Body of pancreas (tissue), 4 donors: ENCODE measurements at places on chromosomes 3 and 15. TPM values are rescaled to one million over a fixed set of nuclear protein-coding genes. Genes with fewer than 3 reads are reported as not detected.

DNA sequence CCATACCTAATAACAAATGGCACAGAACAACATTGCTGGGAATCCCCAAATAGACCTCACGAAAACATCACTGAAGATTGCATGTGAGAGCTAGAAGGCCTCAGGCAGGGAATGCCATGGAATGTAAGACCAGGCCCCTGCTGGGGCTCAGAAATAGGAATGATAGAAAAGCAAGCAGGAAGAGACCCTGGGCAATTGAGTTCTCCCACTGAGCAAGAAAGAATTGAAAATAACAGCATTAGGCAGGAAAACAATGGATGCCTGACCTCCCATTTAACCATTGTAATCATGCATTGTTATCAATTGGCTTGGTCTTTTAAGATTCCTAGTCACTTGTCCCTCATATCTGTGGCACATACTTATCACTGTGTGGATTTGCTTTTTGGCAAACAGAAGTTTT lies 581.6 kb downstream of the FHIT start:
- H3K4me3 ChIP-seq, result no peak overlapping the region
- no peaks in the 10 kb centered on the region for H3K27me3 ChIP-seq
- H3K27ac ChIP-seq, result no peak overlapping the region
- DNase-seq, result no peak
- H3K4me1 ChIP-seq, result no peaks in the 10 kb centered on the region

The KBTBD13 gene
- total RNA-seq, result not detected

The TERC gene
- 79.1 TPM for total RNA-seq

DNA sequence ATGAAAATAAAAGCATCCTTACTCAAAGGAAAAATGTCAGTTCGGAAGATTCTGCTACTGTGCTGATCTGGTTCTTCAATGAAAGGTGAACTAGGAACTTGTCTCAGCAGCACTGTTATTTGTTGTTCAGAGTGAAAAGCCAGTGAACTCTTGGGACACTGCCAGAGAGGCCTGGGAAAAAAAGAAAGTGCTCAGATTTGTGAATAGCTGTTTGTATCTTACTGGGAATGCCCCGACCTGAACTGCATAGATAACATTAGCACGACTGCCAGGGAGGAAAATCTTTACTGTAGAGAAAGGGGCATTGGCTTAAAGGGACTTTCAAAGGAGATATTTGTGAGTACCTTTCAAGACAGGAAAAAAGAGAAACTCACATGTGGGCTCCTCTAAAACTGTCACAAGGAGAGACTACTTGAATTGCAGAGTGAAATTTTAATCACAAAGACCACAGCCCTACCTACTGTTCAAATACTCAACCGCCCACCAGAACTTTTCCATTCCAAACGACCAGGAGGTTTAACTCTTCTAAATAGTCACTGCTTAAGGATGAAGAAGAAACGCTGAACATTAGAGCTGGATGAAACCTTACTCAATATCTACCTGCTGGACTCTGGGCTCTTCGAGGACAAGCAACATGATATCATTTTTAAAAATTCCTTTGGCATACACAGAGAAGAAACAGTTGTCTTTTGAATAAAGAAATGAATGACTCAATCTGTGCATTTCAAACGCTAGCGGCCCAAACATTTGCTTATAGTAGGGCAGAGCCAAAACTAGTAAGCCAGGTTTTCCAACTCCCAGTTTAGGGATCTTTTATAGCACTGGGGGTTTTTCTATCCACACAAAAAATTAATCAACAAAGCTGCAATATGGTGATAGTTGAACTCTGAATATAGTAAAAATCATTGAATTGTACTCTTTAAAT lies 13.4 kb downstream of the TAMM41 start:
- H3K36me3 ChIP-seq, result no peaks in the 10 kb centered on the region
- no peaks in the 10 kb centered on the region for H3K27me3 ChIP-seq
- peaks cover 20% of the 10 kb centered on the region for H3K4me1 ChIP-seq
- peak overlapping the region; percentile 40 for H3K27ac ChIP-seq
- DNase-seq, result peak; percentile 75
- no peak overlapping the region for H3K4me3 ChIP-seq

- H3K4me3 ChIP-seq, result no peak overlapping the region
- DNase-seq, result no peak
- peaks cover 44% of the 10 kb centered on the region for H3K36me3 ChIP-seq
- H3K27me3 ChIP-seq, result no peaks in the 10 kb centered on the region
Measured at GRCh38 chr3:101853982-101854381, 4.7 kb downstream of the NFKBIZ start.

DNA sequence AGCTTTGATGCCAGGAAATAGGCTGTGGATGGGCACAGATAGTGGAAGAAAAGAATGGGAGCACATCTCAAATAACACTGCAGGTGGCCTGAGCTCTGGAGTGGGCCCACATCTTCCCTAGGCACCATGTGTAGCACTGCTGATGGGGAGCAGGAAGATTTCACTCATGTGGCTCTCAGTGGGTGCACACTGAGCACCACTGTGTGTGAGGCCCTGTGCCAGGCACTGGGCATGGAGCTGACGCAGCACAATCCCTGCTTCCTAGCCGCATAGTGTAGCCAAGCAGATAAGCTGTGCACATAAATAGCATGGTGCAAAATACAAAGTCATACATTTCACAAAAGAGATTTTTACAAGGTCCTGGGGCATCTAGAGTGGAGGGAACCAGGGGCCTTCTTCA lies 101.6 kb downstream of the MOBP start:
- no peak for DNase-seq
- no peak overlapping the region for H3K4me3 ChIP-seq

- peaks cover 11% of the 10 kb centered on the region for H3K4me1 ChIP-seq
- H3K4me3 ChIP-seq, result peak overlapping the region; percentile 83
- H3K27me3 ChIP-seq, result no peaks in the 10 kb centered on the region
- H3K36me3 ChIP-seq, result no peaks in the 10 kb centered on the region
- DNase-seq, result peak; percentile 70
Measured at GRCh38 chr3:33717616-33717865, 513 bp downstream of the CLASP2 start.

The GRAMD1C gene
- total RNA-seq, result 27.0 TPM

GRCh38 chr3:143255739-143256138 lies 136.2 kb downstream of the CHST2 start:
- no peak for DNase-seq
- no peak overlapping the region for H3K27ac ChIP-seq
- no peaks in the 10 kb centered on the region for H3K4me1 ChIP-seq
- H3K4me3 ChIP-seq, result no peak overlapping the region
- H3K36me3 ChIP-seq, result no peaks in the 10 kb centered on the region
- H3K27me3 ChIP-seq, result no peaks in the 10 kb centered on the region

- no peaks in the 10 kb centered on the region for H3K27me3 ChIP-seq
- H3K4me1 ChIP-seq, result peaks cover 1% of the 10 kb centered on the region
Measured at GRCh38 chr3:12884186-12884680, 42.9 kb upstream of the RPL32 start.

The TRIM71 gene
- not detected for total RNA-seq

- no peaks in the 10 kb centered on the region for H3K36me3 ChIP-seq
- no peak overlapping the region for H3K27ac ChIP-seq
- no peak for DNase-seq
- H3K27me3 ChIP-seq, result no peaks in the 10 kb centered on the region
- H3K4me1 ChIP-seq, result peaks cover 5% of the 10 kb centered on the region
Measured at GRCh38 chr3:33363113-33363800, 76.9 kb downstream of the UBP1 start.

- no peaks in the 10 kb centered on the region for H3K27me3 ChIP-seq
- H3K4me3 ChIP-seq, result no peak overlapping the region
- H3K27ac ChIP-seq, result no peak overlapping the region
- no peaks in the 10 kb centered on the region for H3K36me3 ChIP-seq
- DNase-seq, result peak; percentile 29
Measured at GRCh38 chr15:49741712-49742111, 120.9 kb downstream of the DTWD1 start.

DNA sequence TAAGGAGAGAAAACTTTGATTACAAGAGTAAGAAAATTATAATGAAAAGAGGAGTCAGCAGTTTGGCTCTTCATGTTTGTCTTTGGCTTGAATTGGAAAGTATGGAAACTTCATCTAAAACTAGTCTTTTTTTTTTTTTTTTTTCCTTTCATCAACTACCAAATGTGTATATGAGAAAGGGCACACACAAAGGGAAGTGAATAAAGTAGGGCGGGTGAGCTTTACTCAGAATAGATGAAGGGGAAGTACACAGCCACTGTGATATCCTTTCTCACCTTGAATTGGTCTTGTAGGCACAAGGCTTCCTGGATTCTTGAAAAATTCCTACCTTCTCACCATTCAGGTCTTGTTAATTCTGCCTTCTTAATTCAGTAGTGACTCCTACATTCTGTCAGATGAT lies 652.3 kb upstream of the KCNMB2 start:
- no peaks in the 10 kb centered on the region for H3K27me3 ChIP-seq
- no peak overlapping the region for H3K27ac ChIP-seq
- H3K36me3 ChIP-seq, result no peaks in the 10 kb centered on the region
- H3K4me1 ChIP-seq, result no peaks in the 10 kb centered on the region
- H3K4me3 ChIP-seq, result no peak overlapping the region

DNA sequence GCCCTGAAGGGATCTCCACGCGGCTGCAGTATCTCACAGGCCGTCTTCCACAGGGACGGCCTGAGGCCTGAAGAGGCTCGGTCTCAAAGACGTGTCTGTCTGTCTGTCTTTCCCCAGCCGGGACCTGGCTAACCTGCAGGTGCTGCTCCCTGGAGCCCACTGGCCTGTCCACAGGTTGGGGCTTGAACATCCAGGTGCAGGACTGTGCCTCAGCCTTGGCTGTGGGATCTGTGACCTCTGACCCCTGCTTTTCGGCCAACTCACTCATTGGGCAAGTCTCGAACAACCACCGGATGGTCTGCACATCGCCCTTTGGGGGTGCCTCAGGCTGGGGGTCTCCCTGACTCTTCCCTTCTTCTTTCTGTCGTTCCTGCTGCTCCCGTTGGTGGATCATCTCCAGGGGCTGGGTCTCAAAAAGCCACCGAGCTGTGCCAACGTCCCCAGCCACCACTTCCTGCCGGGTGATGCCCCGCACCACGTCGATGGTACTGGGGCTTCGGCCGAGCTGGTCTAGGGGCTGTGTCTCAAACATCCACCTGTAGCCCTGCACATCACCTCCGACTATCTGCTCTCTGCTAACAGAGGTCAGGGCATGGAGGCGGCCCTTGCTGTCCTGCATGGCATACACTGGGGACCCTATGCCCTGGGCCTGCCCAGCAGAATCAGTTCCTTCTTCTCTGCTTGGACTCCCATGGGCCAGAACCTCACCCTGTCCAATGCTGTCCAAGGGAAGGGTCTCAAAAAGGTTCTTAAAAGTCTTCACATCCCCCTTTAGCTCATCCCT lies 4.8 kb downstream of the XIRP1 start:
- DNase-seq, result no peak
- H3K27me3 ChIP-seq, result no peaks in the 10 kb centered on the region
- H3K4me1 ChIP-seq, result peaks cover 12% of the 10 kb centered on the region
- H3K27ac ChIP-seq, result no peak overlapping the region

DNA sequence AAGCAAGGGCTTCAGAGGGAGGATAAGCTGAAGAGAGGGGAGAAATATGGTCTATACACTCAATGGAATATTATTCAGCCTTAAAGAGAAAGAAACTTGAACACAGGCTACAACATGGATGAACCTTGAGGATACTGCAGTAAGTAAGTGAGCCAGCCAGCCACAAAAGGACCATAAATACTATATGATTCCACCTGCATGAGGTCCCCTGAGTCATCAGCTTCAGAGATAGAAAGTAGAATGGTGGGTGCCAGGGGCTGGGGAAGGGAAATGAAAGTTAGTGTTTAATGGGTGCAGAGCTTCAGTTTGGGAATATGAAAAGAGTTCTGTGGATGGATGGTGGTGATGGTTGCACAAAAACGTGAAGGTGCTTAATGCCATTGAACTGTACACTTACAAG lies 68.4 kb upstream of the SEC13 start:
- H3K4me3 ChIP-seq, result no peak overlapping the region
- H3K36me3 ChIP-seq, result no peaks in the 10 kb centered on the region
- H3K27ac ChIP-seq, result no peak overlapping the region
- no peaks in the 10 kb centered on the region for H3K27me3 ChIP-seq
- no peaks in the 10 kb centered on the region for H3K4me1 ChIP-seq
- DNase-seq, result no peak

DNA sequence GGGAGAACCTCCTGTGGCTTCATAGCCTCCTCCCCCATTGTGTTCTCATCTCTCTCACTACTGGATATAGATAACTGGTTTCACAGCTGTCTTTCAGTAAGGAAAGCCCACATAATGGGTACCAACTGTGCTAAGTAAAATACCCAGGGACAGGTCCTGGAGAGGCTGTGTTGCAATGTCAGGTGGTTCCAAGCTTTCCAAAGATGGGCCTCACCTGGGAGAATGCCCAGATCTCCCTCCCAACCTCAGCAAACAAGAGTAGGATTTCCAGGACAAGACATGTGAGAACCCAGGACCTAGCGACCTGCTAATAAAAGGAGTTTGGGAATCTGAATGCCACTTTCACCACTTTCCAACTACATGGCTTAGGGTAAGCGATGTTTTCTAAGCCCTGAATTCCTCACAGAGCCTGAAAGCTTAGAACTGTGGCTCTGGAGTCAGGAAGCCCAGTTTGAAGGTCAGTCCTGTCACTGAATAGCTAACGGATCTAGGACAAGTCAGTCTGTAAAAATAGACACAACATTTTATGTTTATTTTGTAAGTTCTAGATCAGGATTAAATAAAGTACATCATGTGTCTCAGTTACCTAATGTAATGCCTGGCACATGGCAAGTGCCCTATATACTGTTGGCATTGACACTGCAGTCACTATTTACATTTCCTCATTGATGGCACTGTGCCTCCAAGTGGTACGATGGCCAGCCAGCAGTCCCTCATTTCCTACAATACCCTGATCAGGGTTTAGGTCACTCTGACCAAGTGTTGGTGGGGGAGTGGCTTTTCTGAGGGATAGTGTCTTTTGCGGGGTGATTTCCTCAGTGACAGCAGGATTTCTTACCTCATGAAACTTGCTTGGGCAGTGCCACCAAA lies 11.9 kb downstream of the CERS3 start:
- peaks cover 11% of the 10 kb centered on the region for H3K4me1 ChIP-seq
- H3K36me3 ChIP-seq, result no peaks in the 10 kb centered on the region
- no peaks in the 10 kb centered on the region for H3K27me3 ChIP-seq
- DNase-seq, result no peak
- no peak overlapping the region for H3K4me3 ChIP-seq

DNA sequence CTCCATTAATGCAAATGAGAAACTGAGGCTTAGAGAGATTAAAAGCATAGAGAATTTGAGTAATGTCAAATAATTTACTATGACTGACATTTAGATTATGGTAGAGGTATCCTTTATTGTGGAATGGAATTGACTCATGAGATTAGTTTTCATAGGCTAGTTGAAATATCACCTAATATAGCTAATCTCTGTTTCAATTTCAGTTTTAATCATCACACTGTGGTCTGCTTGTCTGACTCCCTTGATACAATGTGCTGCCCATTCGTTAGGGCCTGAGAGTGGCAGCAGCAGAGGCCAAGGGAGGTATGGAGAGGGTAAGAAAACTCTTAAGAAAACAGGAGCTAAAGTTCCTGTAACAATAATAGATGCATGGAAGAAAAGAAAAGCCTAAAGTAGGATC lies 13.2 kb upstream of the ZBTB20 start:
- no peak overlapping the region for H3K27ac ChIP-seq
- H3K4me1 ChIP-seq, result no peaks in the 10 kb centered on the region
- no peak for DNase-seq
- no peaks in the 10 kb centered on the region for H3K27me3 ChIP-seq

GRCh38 chr3:49805367-49805782 lies 2.3 kb downstream of the INKA1 start:
- H3K4me3 ChIP-seq, result no peak overlapping the region
- H3K36me3 ChIP-seq, result no peaks in the 10 kb centered on the region
- DNase-seq, result peak; percentile 85

- H3K4me3 ChIP-seq, result no peak overlapping the region
- H3K27ac ChIP-seq, result no peak overlapping the region
- H3K36me3 ChIP-seq, result no peaks in the 10 kb centered on the region
Measured at GRCh38 chr15:93359425-93360131, 270.6 kb upstream of the RGMA start.

- no peak overlapping the region for H3K4me3 ChIP-seq
- H3K4me1 ChIP-seq, result no peaks in the 10 kb centered on the region
- H3K27ac ChIP-seq, result no peak overlapping the region
Measured at GRCh38 chr3:78830470-78830869, 937.3 kb downstream of the ROBO1 start.

The XYLB gene
- 7.8 TPM for total RNA-seq
